ENCODE measurements at places on chromosomes 12 and 14.

GRCh38 chr12:49969027-49969426 lies 3.7 kb upstream of the AQP6 start:
- DNase-seq, result no peak

DNA sequence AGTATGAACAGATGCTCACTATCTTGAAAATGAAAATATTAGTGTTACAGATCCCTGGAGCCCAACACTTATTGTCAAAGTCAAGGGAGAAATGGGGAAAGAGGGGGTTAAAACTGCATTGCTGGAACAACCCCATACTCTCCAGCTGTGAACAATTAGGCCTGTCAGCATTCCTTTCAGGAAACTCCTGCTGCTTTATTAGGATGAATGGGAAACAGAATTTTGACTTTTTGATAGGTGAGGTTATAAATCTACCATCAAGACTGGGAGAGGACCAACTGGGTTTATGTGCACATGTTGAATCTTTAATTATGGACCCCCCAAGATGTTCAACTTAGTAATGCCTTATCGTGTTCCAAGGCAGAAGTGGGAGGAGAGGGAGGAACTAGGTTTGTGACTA lies 85.0 kb downstream of the TMTC1 start:
- no peak for DNase-seq

DNA sequence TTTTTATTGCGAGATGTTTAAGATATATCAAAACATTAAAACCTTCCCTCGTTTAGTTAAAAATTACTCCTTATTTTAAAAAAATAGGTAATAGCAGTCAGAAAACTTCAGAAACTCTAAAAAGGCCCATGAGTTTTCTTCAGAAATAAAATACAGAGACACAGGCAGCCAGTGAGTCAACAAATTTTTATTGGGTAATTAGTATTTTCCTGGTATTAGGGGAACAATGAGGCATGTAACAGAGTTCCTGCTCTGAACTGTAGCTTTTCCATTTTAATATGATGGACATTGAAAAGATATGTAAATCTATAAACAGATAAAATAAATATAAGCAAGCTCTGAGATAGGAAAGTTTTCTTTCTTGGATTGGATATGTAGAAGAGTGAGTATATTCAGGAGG lies 399 bp upstream of the ZNF705A start:
- no peak for DNase-seq

- no peak for DNase-seq
Measured at GRCh38 chr12:74539261-74539660, 1.6 kb downstream of the ATXN7L3B start.

DNA sequence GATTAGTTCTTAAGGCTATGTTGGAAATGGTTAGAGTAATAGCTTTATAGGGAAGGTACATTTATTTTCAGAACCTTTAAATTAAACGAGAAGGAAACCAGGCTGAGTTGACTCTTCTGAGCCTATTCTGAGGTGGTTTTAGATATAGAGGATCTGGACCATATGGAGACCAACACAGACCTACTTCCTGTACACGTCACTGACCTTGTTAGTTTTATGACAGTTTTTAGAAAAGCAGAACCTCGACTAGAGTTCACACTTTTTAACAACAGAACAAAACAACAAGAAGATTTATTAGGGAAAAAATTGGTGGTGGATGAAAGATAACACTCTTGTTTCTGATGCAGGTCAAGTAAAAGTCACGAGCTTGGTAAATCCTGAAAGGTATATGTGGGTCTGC lies 107.1 kb downstream of the NPAS3 start:
- DNase-seq, result no peak

- DNase-seq, result no peak
Measured at GRCh38 chr14:63051301-63051700, 6.0 kb upstream of the KCNH5 start.

- no peak for DNase-seq
Measured at GRCh38 chr14:75961662-75962061, 20.1 kb downstream of the TGFB3 start.
